ENCODE measurements at places on chromosomes 16 and 17.

GRCh38 chr16:68756239-68756915 lies 19.3 kb downstream of the CDH1 start:
- no peak for DNase-seq

DNA sequence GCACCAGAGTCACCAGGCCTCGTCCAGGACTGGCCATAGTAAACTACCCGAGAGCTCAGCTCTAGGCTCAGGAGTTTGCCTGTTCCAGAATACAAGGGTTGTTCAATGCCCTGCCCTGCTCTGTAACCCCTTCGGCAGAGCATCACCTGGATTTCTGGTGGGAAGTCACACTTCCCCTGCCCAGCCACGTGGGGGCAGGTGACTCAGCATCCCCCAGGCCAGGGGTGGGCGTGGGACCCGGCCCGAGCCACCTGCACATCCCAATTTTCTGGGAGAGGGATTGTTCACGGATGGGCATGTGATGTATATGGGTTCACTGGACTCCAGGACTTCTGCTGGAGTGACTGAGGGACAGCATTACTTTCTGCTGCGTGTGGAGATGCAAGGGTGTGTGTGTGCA lies 25.8 kb downstream of the COX4I1 start:
- DNase-seq: no peak

DNA sequence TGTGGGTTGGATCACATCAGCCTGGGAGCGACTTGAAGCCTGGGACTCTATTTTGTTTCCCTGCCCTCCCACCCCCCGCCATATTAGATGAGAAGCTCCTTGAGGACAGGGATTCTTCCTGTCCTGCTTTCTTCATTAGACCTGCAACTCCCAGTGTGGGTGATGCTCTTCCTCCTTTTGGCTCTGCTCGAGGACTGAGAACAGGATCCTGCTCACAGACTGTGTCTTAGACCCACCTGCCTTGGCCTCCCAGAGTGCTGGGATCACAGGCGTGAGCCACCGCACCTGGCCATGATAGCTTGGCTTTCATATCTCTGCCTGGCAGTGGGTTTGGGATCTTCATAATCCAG lies 21.5 kb upstream of the TNS4 start:
- DNase-seq: no peak

DNA sequence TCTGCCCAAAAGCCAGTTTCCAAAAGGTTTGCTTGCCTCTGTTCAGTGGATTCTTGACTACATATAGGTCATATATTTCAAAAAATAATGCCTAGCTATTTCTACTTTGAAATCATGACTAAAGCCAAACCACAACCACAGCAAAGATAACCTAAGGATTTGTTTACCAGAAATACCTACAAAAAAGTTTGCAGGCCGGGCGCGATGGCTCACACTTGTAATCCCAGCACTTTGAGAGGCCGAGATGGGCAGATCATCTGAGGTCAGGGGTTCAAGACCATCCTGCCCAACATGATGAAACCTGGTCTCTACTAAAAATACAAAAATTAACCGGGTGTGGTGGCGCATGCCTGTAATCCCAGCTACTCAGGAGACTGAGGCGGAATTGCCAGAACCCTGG lies 15.2 kb downstream of the CARHSP1 start:
- no peak for DNase-seq

- no peak for DNase-seq
Observed at GRCh38 chr17:79482727-79483521, 127.9 kb downstream of the RBFOX3 start.

DNA sequence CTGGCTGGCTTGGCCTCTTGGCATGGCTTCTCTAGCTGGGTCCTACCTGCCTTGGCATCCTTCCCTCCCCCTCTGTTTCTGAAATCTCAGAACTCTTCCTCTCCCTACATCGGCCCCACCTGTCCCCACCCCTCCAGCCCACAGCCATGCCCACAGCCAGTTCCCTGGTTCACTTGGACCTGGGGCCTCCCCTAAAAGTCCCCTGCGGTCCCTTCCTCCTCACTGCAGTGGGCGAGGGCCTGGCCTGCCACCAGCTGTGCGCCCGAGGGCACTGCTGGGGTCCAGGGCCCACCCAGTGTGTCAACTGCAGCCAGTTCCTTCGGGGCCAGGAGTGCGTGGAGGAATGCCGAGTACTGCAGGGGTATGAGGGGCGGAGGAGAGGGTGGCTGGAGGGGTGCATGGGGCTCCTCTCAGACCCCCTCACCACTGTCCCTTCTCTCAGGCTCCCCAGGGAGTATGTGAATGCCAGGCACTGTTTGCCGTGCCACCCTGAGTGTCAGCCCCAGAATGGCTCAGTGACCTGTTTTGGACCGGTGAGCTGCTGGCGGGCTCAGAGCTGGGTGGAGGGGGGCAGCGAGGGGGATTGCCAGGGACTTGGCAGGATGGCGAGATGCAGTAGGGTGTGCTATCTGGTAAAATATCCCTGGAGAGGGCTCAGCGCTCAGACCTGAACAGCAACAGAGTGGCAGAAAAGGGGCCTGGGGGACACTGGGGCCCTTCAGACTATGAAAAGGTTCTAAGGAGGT lies 14.1 kb downstream of the MIEN1 start:
- DNase-seq: no peak

DNA sequence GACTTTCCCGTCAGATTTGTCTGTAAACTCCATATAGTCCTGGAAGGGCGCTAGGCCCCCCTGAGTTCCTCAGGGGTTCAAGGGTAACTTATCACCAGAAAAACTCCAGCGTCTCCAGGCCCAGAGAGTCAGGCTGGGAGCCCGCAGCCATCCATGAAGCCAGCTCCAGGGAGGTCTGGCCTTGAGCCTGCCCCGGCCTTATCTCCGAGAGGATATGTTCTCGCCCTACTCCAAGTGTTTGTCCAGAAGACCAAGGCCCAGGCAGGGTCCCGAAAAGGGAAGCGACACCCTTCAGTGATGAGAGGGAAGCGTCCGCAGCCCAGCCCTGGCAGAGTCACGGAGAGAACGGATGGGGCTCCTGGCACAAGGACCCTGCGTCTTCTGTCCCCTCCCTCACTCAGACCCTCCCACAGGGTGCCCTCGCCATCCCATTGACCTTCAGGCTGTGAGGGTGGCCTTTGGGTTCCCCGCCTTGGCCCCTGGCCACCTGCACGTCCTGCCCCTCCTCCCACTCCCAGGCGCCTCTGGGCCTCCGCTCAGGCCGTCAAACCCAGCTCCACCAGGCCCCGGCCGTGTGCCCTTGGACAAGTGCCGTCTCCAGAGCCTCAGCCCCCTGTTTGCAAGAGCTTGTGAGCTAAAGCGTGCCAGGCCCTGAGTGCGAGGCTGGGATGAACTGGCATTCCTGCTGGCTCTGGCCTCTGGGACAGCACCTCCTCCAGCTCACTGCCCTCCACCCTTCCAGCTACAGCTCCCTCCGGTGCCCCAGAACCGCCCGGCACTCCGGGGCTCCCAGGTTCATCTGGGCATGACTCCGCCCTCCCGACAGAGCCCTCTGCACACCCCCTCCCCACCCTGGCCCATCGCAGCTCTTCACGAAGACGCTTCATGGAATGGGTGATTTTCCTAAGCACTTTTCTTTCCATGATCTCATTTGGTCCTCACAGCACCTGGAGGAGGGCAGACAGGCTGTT lies 83.4 kb downstream of the ZDHHC7 start:
- no peak for DNase-seq

- no peak for DNase-seq
Observed at GRCh38 chr16:88977018-88977811, at the start of gene CBFA2T3. Gene CBFA2T3 (minus strand): TSS chr16:88977207. CDS start chr16:88976807, 400 bp downstream.

GRCh38 chr16:54772400-54772799 lies 158.3 kb upstream of the IRX5 start:
- DNase-seq: no peak

- peak; percentile 18 for DNase-seq
Observed at GRCh38 chr16:85659336-85659735, 29.4 kb downstream of the GINS2 start.

DNA sequence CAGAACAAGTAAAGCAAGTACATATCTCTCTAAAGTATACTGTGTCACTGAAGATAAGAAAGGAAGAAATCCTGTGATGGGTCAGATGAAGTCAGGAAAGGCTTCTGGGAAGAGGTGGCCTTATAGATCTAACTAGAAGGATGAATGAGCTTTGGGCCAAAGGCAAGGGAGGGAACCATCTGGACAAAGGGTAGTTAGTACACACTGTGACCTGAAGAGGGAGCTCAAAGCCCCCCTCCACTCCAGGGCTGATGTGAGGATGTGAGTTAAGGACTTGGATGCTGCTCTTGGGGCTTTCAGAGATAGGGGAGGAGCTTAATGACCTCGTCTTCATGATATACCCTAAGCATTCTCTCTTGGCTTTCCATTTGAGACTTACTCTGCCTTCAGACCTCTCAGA lies 185.3 kb upstream of the CACNG3 start:
- DNase-seq: no peak

GRCh38 chr17:10018461-10018891 lies 113.4 kb upstream of the RCVRN start:
- no peak for DNase-seq

GRCh38 chr17:82559566-82560251 lies 40.2 kb downstream of the FOXK2 start:
- no peak for DNase-seq

All from dorsolateral prefrontal cortex (tissue), 122 donors.